ENCODE measurements at places on chromosomes 5 and 9.

GRCh38 chr9:13127131-13127530 is 152.4 kb downstream of the MPDZ start:
- no peak for DNase-seq

- DNase-seq, result no peak
Measured at GRCh38 chr5:59764361-59764760, 129.2 kb downstream of the PDE4D start.

GRCh38 chr5:153223376-153223775 is 267.1 kb upstream of the GRIA1 start:
- DNase-seq, result no peak

DNA sequence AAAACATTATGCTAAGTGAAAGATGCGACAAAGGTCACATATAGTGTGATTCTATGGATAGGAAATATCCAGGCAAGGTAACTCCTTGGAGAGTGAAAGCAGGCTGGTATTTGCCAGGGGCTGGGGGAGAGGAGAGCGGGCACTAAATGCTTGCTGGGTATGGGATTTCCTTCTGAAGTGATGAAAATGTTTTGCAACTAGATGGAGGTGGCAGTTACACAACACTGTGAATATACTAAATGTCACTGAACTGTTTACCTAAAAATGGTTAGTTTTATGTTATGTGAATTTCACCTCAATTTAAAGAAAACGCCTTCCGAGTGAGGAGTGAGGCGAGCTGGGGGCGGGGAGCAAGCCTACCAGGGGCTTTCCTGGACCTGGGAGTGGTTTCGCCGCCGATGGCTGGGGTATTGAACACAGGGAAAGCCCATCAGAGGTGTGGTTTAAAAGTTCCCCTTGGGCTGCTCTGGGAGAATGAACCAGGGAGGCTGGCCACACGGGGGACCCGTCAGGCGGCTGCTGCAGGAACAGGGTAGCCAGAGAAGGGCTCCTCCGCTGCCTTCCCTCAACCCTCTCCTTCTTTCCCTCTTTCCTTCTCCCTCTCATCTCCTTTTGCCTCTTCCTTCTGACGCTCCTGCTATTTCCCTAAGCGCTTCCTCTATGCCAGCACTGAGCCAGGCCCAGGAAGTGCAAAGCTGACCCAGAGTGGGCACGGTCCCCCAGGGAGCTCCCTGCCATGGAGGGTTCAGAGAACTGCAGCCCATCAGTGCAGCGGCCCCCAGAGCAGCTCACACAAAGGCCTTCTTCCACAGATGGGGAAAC is 4.9 kb downstream of the AKNA start:
- DNase-seq, result no peak

DNA sequence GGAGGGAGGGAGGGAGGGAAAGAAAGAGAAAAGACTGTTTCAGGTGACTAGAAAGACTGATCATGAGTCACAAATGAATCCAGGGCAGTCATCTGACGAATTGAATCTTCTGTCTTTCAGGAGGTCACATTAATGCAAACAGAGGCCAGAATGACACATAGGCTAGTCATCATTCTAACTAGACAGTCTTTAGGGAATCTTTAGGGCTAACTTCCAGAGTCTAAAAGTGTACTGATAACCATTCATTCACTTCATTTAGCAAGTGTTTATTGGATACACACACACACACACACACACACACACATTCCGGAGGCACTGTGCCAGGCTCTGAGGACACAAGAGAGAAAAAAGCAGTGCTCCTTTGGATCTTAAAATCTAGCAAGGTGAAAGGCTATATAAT is 156.7 kb downstream of the EBF1 start:
- DNase-seq, result peak; percentile 51

- DNase-seq, result no peak
Measured at GRCh38 chr9:134858051-134858841, 22.4 kb upstream of the FCN2 start.

All from brain pericyte (primary cell).